ENCODE measurements at places on chromosomes 2 and 18. TPM values are rescaled to one million over a fixed set of nuclear protein-coding genes. Genes with fewer than 3 reads are reported as not detected.

The AMER3 gene
- not detected for total RNA-seq

The SPATA3 gene
- not detected for total RNA-seq

The MPP4 gene
- 2.0 TPM for total RNA-seq

The RNF144A gene
- total RNA-seq = 12.0 TPM

The CCL20 gene
- total RNA-seq = not detected

The HK2 gene
- 55.9 TPM for total RNA-seq

The CROCC2 gene
- total RNA-seq = not detected

The FAM161A gene
- 3.9 TPM for total RNA-seq

The ACTG2 gene
- 2.9 TPM for total RNA-seq

The CRYGB gene
- not detected for total RNA-seq

The ABCG8 gene
- total RNA-seq = not detected

The CLEC4F gene
- total RNA-seq = not detected

The ACMSD gene
- total RNA-seq = not detected

The CNGA3 gene
- total RNA-seq = not detected

The PID1 gene
- 5.7 TPM for total RNA-seq

The CHAC2 gene
- total RNA-seq = 11.8 TPM

The KCNG2 gene
- total RNA-seq = not detected

The OTOS gene
- not detected for total RNA-seq

The SERPINB10 gene
- total RNA-seq = 1.00 TPM

The EVX2 gene
- 0.11 TPM for total RNA-seq

The PFN4 gene
- 0.62 TPM for total RNA-seq

The FBXO36 gene
- 1.9 TPM for total RNA-seq

The TUBA3D gene
- not detected for total RNA-seq

The ASB18 gene
- total RNA-seq = not detected

The EMILIN1 gene
- 328 TPM for total RNA-seq

The DPP4 gene
- 40.4 TPM for total RNA-seq

The ZNF892 gene
- 4.5 TPM for total RNA-seq

The MBP gene
- 4.0 TPM for total RNA-seq

The OTX1 gene
- total RNA-seq = not detected

The UGT1A10 gene
- total RNA-seq = not detected

The UBXN2A gene
- 13.9 TPM for total RNA-seq

The TMEM247 gene
- not detected for total RNA-seq

The MITD1 gene
- 32.1 TPM for total RNA-seq

The CTLA4 gene
- total RNA-seq = not detected

The DNAJC5G gene
- total RNA-seq = not detected

The GCA gene
- total RNA-seq = 7.9 TPM

The OBSL1 gene
- total RNA-seq = 70.9 TPM

The GDF7 gene
- 4.0 TPM for total RNA-seq

The RAB27B gene
- total RNA-seq = 22.2 TPM

The EMX1 gene
- not detected for total RNA-seq

The SCYGR8 gene
- total RNA-seq = not detected

The NLRC4 gene
- not detected for total RNA-seq

The TUBA3E gene
- total RNA-seq = not detected

The DSC3 gene
- total RNA-seq = 0.12 TPM

The DHRS9 gene
- not detected for total RNA-seq

The MAB21L4 gene
- total RNA-seq = under 0.01 TPM

The COL4A4 gene
- total RNA-seq = 2.7 TPM

The ANKRD62 gene
- total RNA-seq = not detected

The ANKRD44 gene
- 34.2 TPM for total RNA-seq
